ENCODE measurements at places on chromosomes 16 and 17. TPM values are rescaled to one million over a fixed set of nuclear protein-coding genes. Genes with fewer than 3 reads are reported as not detected.

ARHGAP44 gene
- 1.2 TPM for total RNA-seq

LRRC75A gene
- 1.2 TPM for total RNA-seq

ZG16 gene
- not detected for total RNA-seq

ABCA6 gene
- total RNA-seq: 37.1 TPM

BCAR1 gene
- 59.4 TPM for total RNA-seq

KRT33B gene
- total RNA-seq: not detected
